ENCODE measurements at places on chromosomes 2 and 18. TPM values are rescaled to one million over a fixed set of nuclear protein-coding genes. Genes with fewer than 3 reads are reported as not detected.

The SIX3 gene
- not detected for polyA plus RNA-seq

The GCFC2 gene
- 21.1 TPM for polyA plus RNA-seq

The DES gene
- 5,382 TPM for polyA plus RNA-seq

The NDC80 gene
- 8.9 TPM for polyA plus RNA-seq

The ABHD3 gene
- 11.2 TPM for polyA plus RNA-seq

The NEU2 gene
- polyA plus RNA-seq: not detected

- DNase-seq: no peak
Measured at GRCh38 chr2:190984595-190984994, 29.4 kb downstream of the STAT1 start.

DNA sequence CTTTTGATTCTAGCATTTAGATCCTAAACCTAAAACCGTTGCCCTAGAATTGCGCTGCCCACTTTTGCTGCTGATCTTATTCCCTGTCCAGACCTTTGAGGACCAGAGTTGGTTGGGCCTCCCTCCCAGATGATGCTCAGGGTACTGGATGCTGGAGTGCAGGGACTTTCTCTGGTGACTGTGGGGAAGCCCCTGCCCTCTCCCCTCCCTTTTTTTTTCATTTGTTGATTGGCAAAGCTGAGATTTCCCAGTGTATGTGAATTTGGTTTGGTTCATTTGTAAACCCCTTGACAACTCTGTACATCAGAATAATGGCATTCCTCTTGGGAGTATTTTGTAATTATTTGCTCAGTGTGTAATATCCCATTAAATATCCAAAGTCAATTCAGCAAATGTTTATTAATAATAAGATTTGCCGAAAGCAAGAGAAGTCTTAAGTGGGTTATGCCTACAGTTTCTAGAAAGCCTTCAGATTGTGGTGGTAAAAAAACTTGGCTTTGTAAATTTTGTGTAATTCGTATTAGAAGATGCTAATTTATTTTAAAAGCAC, 28.3 kb downstream of the RAB31 start:
- no peak for DNase-seq

- peak; percentile 63 for DNase-seq
Measured at GRCh38 chr18:24543795-24544498, 83.5 kb downstream of the HRH4 start.

- DNase-seq: no peak
Measured at GRCh38 chr2:70957798-70958197, 20.6 kb upstream of the ANKRD53 start.

- DNase-seq: no peak
Measured at GRCh38 chr2:211982162-211982561, 556.4 kb downstream of the ERBB4 start.

DNA sequence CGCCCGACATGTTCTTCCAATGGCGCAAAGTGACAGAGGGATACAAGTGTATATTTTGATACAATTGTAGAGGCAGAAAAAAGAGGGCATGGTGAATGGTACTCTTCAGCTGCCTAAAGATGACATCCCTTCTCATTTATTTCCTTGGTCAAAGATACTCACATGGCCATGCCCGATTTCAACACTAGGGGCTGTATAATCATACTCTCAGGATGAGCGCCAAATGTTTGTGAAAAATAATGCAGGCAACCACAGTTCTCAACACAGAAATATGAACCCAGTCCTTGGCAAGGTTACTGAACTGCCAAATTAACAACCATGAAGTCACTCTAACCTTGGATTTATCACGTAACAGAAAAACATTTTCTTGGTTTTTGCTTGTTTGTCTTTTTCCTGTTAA, 204.4 kb downstream of the CCDC102B start:
- DNase-seq: no peak

DNA sequence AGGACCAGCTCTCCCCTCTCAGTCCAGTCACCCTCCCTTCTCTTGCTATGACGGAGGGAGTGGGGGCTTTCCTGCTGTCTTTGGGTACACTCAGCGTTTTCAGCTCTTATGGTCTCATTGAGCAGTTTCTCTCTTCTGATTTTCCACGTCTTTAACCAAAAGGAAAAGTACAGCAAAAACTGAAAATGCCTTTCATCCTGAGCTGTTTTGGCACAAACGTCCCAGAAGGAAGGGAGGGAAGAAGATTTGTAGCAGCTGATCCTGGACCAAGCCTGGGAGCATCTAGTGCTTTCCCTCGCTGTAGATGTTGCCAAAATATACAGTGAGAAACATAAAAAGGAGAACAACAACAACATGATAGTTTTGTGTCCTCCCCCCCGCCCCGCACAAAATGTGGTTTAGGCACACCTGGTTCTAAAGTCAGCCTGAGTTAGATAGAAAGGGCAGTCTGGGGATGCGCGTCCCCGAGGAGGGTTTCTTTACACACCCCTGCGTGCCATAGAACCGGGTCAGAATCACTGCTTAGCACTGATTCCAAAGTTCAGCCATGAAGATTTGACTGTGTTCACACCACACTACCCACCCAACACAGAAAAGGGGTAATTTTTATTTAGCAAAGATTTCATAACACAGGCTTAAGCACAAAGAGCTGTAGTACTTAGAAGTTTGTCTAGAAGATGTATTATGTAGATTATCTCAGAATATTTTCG, 53.4 kb downstream of the SLC40A1 start:
- no peak for DNase-seq

DNA sequence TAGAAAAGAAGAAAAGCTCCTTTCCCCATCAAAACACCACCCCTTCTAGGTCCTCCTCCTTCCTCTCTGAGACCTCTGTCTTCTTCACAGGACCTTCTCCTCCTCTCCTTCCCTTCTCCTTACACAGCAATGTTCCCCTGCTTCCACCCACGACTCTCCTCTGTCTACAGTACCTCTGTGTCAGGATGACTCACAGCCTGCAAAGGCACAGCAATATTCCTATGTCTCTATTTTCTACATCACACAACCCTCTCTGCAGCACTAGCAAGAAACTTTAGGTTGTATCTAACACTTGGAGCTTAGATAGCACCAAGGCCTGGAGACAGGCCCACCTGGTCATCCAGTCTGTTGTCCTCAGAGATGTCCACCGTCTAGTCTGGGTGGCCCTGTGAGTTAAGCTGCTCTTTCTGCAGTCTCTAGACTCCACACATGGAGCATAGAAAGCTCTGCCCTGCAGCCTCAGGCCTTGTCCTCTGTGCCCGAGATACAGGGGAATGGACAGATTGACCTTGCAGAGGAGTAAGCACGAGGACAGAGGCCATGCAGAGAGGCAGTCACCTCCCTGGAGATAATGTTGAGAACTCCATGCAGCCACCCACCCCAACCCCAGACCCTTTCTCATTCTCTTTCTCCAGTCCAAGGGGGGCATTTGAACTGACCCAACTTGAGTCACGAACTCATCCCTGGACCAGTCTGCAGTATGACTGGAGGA, 212.0 kb downstream of the TNS1 start:
- DNase-seq: no peak

- peak; percentile 45 for DNase-seq
Measured at GRCh38 chr2:149767516-149767974, 180.0 kb upstream of the MMADHC start.

DNA sequence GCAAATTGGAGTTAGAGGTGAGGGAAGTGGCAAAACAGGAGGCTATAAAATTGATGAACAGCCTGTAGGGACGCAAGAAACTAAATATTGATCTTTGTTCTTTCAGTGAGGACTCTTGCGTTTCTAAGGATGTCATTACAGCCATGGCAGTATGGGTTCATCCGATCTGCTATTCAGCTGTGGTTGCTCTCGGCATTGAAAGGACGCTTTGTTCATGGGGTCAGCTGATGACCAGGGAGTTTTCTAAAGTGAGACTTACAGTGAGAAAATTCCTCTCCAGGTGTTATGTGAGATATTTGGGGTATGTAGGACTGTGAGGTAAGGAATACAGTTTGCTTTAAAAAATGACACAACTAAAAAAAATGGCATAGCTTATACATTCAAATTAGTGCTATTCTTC, 52.7 kb upstream of the PELI1 start:
- DNase-seq: no peak

DNA sequence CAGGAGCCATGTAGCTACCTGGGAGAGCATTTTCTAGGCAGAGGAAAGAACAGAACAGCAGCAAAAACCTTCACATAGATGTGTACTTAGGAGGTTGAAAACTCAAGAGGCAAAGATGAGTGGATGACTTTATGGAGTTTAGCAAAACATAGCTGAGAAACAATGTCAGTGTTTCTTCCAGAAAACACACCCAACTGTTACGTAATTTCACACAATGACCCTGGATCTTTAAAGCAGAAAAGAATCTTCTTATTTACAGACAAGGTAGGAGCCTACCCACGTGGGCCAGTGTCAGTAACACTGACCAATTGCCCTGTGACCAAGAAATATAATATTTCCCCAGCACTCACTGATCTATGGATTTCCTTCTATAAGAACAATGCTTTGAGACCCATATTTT, 254.6 kb downstream of the CDH20 start:
- no peak for DNase-seq

DNA sequence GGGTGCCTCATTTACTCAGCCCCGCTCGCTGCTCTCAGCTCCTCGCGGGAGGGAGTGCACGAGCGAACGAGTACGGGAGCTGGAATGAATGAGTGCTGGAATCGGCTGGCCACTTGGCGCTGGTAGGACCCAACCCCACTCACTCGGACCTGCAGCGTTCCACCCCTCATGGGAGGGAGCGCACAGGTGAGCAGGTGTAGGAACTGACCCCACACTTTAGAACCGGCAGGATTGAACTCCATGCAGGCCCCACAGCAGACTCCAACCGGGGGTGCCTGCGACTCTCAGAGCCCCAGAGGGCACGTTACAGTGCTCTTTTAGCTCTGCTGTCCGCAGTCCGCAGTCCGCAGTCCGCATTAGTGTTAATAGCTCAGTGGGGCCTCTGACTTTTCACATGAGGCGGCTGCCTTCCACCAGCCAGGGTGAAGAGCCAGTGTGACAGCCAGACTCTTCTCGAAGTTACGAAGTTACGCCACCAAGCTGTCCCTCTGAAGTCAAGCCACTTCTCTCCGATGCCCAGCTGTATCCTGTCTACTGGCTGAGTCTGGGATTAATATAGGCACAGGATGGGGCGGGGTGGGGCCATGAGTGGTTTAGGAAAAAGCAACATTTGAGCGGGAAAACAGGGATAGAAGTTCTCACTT, 102.7 kb upstream of the ARHGAP15 start:
- DNase-seq: peak; percentile 19
